NCI-H1105 (cell line): ENCODE measurements at places on chromosomes 11 and 22.

DNA sequence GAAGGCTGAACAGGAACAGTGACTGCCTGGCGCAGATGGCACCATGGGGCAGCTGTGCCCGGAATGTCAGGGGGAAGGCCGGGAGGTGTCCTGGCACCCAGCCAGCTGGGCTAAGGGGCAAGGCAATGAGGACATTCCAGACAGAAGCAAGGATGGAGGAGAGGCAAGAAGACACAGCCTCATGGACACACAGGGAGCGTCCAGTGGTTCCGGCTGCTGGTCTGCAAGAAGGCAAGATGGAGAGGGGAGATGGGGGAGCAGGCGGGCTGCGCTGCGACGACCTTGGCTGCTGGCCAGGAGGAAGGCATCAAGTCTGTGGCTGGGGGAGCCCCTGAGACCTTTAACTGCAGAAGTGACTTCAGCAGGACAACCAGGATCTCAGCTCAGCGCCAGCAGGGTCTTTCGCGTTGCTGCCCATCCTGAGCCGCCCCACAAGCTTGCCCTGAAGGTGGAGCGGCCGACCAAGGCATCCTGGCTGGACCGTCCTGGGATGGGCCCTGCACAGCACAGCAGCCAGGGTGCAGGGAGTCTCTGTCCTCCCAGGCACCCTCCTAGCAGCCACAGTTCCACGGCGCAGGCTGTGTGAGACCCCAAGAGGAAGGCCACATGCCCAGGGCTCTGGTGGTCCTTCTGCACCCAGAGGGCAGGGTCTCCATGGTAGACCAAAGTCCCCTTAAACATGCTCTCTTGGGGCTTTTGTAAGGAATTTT is 531.7 kb downstream of the BRD1 start:
- DNase-seq = peak; percentile 51

DNA sequence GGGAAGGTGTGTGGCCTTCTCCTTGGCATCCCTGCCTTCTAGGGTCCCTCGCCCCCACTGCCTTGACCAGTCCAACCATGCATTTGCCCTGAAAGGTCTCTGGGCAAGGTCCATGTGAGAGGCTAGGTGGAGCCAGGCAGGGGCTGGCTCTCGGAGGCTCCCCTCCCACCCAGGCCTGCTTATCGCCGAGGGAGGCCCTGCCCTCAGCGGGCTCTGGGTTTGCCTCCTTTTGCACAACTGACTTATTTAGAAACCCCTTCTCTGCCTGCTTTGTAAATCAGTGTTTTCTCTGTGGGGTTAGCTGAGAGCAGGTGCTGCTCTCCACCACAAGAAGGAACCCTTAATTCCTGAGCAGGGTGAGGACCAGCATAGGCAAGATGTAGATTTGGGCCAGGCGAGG is 47.7 kb downstream of the CD82 start:
- no peak for DNase-seq

DNA sequence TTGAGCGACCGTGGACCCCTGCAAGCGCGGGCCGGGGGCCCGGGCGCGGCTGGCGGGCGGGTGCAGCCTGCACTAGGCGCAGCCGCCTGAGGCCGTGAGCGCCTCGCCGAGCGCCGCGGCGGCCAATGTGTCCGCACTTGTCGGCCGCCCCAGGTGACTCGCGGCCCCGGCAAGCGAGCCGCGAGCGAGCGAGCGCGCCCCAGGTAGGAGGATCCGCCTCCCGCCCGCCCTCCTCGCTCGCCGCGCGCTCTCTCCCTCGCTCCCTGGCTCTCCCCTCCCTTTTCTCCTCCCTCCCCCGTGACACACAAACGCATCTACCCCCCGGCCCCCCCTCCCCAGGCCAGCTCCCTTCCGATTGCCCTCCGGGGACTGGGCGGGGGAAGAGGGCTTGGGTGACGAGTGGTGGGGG is at the start of gene WNT7B:
Gene WNT7B, minus strand, starts transcription at position 160 of the 409 bp plus-strand sequence. CDS start 408 bp downstream, outside the sequence.
- DNase-seq = peak; percentile 70

DNA sequence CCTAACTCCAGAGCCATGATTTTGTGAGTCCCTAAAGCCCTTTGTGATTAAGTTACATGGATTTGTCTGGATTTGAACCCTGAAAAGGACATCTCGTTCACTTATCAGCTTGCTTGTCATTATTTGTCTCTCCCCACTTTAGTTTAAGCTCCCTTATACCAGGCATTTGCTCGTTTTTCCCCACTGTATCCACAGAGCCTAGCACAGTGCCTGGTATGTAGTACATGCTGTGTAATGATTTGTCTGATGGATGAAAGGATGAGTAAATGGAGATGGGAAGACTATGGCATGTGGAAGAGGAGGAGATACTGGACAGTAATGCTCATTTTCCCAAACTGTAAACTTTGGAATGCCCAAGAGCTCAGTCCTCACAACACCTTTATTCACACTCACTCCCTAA is 9.2 kb upstream of the MCHR1 start:
- DNase-seq = no peak
